ENCODE measurements at places on chromosomes 16 and 17.

DNA sequence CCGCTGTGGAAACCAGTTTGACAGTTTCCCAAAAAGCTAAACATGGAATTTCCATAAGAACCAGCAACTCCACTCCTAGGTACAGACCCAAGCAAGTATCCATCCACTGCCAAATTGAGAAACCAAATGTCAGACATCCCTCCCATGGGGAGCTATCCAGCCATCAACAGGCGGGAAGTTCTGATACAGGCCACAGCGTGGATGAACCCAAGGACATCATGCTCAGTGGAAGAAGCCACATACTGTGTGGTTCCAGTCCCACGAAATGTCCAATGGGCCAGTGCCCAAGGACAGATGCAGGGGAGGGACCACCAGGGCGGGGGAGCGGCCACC, 12.6 kb upstream of the BAIAP2 start:
- no peak for DNase-seq

DNA sequence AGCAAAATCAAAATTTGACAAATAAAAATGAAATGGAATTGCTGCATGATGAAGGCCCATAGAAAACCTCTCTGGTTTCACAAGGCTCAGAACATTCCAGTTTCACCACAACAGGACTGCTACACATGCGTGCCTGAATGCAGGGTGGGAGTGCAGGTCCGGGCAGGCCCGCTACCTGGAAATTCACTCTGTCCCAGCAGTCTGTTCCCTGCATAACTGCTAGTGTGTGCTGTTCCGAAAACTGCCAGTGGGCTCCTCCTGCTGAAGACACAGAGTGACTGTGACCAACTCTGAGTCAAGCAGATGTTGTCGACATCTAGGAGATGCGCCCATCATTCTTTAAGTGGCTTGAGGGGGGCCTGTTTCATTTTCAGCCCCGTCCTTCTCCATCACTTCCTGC, 284.8 kb upstream of the MAF start:
- DNase-seq: no peak

- DNase-seq: no peak
Measured at GRCh38 chr17:57984936-57985674, 2.9 kb downstream of the VEZF1 start.

DNA sequence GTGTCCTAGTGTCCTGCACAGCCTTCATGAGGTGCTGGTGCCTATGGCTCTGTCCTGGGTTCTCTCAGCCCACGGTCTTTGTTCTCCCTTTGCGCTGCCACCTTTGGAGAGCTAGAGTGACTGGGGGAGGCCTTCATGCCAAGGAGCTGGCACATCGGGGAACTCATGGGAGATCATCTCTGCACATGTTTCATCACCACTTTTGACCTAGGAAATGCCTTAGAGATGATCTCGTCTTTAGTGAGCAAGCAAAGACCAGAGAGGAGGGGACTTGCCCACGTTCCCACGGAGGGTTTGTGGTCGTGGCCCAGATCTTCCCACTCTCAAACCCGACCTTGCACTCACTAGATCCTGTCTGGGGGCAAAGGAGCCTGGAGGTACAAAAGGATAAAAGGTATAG, 23.5 kb downstream of the TBX4 start:
- no peak for DNase-seq

DNA sequence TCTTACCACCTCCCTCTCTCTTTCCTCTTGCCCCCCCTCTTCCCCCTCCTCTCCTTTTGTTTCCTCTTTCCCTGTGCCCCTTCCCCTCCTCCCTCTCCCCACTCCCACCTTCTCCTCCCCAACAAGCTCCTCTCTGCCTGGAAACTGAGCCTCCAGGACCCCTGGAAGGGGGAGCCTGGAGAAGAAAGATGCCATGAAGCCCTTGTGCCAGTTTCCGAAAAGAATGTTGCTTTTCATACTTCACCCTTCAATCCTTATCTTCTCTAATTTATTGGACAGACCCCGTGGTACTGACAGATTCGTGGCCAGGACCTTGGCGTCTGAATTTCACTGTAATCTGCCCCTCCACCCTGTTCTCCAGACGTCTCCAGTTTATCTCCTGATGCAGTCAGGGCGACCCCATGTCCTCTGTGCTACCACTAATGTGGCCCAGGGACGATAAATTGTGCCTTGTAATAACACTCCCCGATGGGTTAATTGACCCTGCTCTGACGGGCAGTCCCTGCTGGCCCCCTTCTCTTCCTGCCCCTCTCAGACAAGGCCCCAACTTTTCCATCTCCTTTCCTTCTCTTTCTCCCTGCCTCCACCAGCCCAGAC, 138.4 kb upstream of the GSE1 start:
- no peak for DNase-seq

GRCh38 chr17:50872710-50873424, 6.7 kb upstream of the TOB1 start:
- DNase-seq: no peak

- no peak for DNase-seq
Measured at GRCh38 chr16:56312028-56312300, 113.4 kb downstream of the AMFR start.

GRCh38 chr16:13012601-13013000, 111.2 kb downstream of the SHISA9 start:
- no peak for DNase-seq

DNA sequence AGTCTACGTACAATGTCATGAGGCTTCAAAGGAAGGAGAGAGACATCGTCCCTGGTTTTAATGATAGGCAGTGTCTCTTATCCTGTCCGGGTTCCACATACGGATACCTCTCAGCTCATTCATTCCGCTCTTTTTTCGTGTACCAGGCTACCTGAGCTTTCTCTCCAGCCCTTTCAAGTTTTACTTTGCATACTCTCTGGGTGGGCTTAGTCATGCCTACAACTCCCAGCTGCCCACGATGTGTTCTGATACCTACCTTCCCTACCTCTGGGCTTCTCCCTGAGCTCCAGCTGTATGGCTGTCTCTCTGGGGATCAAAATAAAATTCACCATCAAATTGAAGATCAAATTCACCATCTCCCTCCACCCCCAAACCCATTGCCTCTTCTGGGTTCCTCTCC, 354.0 kb upstream of the EEF2KMT start:
- DNase-seq: no peak

DNA sequence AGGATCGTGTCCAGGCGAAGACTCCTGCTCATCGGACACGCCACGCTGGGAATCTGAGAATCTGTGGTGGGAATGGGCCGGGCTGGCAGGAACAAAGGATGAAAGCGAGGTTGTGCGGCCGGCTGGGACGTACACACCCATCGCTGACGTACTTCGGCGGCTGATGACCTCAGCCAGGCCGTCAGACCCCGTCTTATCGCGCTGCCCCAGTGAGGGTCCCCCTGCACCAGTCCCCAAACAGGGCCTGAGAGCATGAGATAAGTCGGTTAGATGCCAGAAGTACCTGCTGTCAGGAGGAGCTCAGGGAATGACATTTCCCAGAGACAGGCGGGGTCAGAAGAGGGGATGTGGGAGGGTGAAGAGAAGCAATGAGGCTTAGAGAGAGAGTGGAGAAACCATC, 16.0 kb upstream of the SP6 start:
- DNase-seq: no peak

DNA sequence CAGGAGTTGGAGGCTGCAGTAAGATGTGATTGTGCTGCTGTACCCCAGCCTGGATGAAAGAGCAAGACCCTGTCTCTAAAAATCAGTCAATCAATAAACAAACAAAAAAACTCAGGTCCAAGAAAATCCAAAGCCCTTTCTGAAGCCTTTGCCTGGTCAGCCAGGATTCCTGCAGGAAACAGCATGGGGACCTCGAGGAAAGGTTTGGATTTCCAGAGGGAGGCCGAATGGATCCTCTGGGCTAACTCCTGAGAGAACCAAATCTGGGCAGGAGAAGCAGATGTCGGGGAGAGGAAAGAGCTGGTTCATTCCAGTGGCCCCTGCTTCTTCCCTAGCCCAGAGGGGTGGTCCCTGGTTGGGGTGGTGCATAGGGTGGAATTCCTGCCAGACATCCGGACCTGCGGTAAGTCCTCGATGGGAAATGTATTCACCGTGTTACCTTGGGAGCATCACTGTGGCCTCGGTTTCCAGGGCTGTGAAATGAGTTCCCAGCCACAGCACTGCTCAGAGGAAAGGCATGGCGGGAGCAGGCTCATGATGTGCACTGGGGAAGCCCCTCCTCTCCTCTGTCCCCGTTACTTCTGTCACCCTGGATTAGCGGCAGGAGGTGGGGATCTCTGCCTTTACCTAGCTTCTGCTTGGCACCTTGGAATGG, 75.1 kb downstream of the CYLD start:
- no peak for DNase-seq

GRCh38 chr17:22443061-22443460, 750.7 kb downstream of the KCNJ18 start:
- no peak for DNase-seq

DNA sequence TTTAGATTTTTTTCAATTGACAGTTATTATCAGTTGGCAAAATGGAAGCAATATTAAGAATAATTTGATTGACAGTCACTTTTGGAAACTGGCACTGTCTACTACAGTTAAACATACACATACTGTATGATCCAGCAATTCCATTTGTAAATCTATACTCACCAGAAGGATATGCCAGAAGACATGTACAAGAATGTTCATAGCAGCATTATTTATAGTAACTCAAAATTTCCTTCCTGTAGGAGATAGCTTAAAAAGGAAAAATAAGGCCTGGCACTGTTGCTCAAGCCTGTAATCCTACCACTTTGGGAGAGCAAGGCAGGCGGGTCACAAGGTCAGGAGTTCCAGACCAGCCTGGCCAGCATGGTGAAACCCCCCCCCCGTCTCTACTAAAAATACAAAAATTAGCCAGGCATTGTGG, 89.3 kb downstream of the VMP1 start:
- no peak for DNase-seq

GRCh38 chr17:69851736-69852135, 223.3 kb upstream of the KCNJ16 start:
- no peak for DNase-seq

DNA sequence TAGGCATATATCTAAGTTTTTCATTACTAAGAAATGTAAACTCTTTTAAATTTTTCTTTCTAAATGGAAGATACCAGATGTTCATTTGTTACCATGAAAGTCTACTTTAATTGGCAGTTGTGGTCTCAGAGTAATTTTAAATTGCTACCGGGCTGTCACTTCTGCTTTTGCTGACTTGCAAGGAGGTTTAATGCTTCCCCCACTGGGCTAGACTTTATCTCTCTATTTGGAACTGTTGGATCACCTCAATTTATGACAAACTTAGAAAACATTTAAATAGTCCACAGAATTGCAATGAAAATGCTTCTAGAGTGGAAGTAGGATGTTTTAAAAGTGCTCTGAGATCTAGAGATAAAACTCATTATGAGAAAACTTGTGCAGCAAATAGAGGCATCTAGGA, 479.8 kb upstream of the GOT2 start:
- no peak for DNase-seq

DNA sequence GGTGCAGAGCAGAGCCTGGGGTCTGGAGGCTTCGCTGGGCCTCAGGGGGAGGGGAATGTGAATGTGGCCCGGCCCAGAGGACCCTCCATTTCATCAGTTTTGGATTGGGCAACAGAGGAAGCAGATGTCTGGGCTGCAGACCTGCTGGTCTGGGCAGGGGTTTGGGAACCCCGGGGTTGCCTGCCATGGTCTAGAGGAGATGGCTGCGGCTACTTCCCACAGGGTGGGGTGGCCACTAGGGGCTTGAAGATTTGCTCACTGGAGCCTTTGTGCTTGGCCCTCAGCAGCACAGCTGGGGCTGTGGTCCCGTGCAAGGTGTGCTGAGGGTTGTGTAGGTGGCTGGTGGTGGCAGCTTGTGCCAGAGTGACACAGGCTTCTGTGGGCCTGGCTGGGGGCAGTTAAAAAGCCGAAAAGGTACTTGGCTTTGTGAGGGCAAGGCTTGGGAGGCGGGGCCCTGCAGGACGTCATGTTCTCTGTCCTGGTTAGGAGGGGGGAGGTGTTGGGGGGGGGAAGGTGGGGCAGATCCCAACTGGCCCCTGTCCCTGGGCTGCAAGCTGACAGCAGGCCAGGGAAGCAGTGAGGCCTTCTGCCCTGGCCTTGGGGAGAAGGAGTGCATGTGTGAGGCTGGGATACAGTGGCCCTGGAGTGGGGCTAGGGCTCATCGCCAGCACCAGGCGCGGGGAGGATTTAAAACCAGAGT, 98.0 kb downstream of the KPNA2 start:
- no peak for DNase-seq

DNA sequence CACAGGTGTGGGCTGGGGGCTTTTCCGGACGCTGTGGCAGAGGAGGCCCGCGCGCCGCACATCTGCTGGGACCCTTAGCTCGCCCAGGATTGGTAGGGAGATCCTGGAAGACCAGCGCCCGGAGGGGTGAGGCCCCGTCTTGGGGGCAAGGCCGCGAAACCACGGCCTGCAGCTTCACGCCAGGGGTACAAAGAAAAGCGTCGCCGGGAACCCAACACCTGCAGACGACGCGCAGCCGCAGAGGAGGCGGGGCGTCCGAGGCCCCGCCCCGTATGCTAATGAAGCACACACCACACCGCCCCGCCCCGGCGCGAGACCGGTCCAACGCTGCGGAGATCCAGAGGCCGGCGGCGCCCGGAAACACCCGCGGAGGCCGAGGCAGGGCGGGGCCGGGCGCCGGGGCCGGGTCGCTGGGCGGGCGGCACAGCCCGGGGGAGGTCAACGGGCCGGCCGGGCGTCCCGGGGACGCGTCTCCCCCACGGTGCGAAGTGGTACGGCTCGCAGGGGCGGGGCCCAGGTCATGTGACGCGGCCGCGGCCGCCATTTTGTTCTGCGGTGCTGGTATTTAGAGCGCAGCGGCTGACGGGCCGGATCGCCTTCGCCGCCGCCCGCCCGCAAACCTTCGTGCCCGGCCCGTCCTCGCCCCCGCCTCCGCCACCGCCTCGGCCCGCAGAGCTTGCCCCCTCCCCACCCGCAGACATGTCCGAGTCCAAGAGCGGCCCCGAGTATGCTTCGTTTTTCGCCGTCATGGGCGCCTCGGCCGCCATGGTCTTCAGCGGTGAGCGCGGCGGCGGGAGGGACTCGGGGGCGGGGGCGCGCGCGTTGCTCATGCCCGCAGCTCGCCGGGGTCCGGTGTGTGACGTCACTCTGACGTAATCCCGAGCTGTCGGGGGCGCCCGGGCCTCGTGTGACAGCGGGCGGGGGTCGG, at the start of gene ATP6V0C:
Gene ATP6V0C, plus strand, starts transcription at position 548 of the 928 bp plus-strand sequence. Its CDS starts 152 bp downstream, at position 700.
- peak; percentile 81 for DNase-seq

DNA sequence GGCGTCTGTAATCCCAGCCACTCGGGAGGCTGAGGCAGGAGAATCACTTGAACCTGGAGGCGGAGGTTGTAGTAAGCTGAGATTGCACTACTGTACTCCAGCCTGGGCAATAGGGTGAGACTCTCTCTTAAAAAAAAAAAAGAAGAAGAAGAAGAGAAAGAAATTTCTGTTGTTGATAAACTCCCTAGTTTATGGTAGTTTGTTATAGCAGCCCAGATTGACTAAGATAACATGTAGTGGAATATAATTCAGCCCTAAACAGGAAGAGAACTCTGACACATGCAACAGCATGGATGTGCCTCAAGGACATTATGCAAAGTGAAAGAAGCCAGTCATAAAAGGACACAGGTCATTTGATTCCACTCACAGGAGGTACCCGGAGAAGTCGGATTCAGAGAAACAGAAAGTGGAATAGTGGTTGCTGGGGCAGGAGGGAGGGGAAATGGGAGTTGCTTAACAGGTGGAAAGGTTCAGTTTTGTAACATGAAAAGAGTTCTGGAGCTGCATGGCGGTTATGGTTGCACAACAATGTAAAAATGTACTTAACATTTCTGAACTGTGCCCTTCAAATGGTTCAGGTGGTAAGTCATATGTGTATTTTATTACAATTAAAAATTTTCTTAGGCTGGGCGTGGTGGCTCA, 26.0 kb upstream of the PRM1 start:
- no peak for DNase-seq

- DNase-seq: peak; percentile 48
Measured at GRCh38 chr16:89489040-89489897, 1.1 kb downstream of the ANKRD11 start.

Data from stimulated activated CD8-positive, alpha-beta memory T cell treated with anti-CD3 and anti-CD28 coated beads, Interleukin-7, amount 100 ng/mL, for 24 hours (primary cell).